ENCODE measurements at places on chromosomes 7 and 10.
A peak's percentile ranks its signal among the peaks of the same experiment; 100 is the strongest.

DNA sequence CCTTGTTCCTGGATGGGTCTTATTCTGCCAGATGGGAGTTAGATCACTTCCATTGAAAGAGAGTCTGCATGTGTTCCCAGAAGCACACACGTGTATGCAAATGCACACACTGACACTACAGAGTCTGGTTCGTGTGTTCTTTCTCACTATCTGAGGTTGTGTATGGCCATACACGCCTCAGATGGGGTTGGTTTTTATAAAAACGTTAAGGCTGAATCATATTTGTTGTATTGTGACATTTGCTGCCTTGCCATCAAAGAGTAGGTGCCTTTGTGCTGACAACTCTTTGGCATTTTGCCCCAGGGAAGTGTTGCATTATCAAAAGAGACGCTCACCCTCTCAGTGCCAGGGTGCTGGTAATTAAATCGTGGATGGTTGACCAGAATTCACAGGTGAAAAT is 37.7 kb upstream of the HDAC9 start:
- no peak for DNase-seq

- no peak for DNase-seq
These were observed 10.0 kb downstream of the SFTPD start for GRCh38 chr10:79938728-79939406.

- DNase-seq, result no peak
These were observed 73.0 kb downstream of the PLXDC2 start for GRCh38 chr10:19889256-19889655.

- DNase-seq, result no peak
These were observed 13.3 kb upstream of the CPXM2 start for GRCh38 chr10:123904834-123905409.

- DNase-seq, result no peak
These were observed 19.2 kb upstream of the C10orf67 start for GRCh38 chr10:23363793-23364135.

- DNase-seq, result no peak
These were observed 14.2 kb downstream of the TFR2 start for GRCh38 chr7:100627238-100627549.

DNA sequence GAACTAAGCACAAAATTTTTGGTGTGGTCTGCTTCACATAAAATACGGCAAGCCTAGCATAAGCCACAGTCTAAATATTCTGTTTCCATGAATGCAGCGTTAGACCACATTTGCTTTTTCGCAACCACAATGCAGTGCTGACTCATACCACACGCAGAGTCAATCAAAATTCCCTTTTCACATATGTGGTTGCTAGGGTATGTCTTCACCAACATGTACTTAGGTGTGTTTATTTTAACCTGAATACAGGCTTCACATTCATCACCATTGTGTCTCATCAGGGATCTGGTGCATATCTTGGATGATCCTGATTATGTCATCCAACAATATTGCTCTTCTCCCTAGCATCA is 90.8 kb downstream of the CHN2 start:
- DNase-seq, result no peak

- DNase-seq, result no peak
These were observed 1.2 kb downstream of the AGFG2 start for GRCh38 chr7:100540073-100540723.

DNA sequence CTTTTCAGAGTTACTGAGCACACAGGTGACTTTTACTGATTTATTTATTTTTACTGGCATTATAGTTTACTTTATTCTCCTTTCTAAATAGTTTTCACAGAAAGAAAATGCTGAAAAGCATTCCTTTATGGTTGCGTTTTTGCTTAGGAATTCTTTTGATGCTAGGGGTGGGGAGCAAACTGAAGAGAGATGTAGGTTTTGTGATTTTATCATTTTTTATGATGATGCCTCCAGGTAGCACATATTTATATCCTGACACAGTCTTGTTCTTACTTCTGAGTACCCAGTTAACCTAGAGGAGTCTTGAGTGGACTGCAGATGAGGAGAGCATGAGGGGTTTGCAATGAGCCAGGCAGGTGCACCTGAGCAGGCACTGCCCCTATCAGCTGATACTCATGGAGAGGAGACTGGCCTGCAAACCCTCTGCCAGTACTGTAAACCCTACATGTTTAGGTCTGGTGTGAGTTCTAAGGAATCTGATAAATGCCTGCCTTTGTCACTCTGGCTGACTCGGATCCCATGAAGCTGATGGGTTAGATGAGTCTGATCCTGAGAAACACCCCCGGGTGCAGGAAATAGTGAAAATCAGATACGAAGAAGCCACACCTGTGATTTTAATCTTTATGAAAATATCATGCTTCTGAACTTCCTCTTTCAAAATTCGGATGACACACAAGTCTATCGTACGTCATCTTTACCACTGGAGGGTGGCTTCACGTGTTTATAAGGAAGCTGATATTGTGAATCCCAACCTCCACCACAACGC is 302.9 kb downstream of the WDR37 start:
- DNase-seq, result no peak

DNA sequence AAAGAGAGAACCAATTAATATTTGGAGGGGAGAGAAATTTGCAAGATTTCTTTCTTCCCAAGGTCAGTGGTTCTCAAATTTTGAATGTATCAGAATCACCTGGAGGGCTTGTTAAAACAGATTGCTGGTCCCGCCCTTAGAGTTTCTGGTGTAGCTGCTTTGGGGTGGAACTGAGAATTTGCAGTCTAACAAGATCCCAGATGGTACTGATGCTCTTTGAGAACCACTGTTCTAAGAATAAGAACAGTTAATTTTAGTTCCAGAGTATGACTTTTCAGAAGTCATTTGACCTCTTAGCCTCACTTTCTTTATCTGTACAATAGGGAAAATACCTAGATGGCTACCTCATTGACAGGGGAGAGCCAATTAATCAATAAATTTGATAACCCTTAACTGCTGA is 161.6 kb downstream of the PRKG1 start:
- no peak for DNase-seq

DNA sequence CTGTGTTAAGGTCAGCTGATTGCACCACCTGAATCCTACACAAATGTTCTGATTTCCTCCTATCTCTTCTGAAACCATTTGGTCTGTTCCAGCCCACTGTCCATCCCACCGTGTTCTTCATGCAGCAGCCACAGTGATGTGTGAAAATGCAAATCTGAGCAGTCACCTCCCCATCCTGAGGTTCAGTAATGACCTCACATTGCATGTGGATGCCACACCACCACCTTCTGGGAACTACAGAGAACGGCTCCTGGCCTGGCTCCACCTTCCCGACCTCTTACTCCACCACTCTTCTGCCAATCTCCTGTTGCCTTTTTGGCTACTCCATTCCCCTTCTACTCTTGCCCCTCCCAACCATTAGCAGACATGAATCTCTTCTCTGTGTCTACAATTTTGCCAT is 244.4 kb downstream of the TNS3 start:
- DNase-seq, result peak; percentile 68

DNA sequence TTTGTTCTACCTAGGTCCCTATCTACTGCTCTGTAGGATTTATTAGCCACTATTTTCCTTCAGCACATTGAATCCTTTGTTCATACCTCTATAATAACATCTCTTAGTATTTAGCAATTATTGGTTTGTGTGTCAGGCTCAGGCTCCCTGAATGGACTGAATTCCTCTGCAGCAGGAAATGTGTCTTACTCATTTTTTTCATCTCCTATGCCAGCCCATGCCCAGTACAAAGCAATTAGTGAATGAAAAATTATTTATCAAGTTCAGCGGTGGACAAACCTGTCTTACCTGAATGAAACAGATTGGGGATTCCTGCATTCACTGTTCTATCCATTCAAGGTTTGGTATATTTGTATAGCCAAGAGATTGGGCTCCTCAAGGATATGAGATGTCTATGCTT is 53.7 kb downstream of the C1GALT1 start:
- DNase-seq, result no peak

DNA sequence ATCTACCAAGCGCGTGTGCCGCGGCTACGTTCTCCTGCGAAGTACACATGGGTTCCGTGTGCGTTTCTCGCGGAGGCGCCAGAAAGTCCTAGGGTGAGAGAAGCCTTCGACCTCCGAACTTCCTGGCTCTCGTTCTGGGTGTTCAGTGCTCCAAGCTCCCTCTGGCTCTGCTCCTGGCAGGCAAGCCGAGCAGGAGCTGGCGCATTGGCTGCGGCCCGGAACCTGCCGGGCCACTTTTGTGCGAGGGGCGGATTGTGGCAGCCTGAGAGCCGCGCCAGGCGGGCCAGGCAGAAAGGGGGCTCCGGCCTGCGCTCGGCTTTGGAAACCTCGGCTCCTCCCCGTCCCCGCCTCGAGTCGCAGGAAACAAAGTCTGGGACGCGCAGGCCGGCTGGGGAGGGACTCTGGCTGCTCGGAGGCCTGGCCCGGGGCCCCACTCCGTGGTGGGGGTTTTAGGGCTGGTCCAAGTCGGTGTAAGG is 9.6 kb downstream of the EMX2 start:
- peak; percentile 78 for DNase-seq

DNA sequence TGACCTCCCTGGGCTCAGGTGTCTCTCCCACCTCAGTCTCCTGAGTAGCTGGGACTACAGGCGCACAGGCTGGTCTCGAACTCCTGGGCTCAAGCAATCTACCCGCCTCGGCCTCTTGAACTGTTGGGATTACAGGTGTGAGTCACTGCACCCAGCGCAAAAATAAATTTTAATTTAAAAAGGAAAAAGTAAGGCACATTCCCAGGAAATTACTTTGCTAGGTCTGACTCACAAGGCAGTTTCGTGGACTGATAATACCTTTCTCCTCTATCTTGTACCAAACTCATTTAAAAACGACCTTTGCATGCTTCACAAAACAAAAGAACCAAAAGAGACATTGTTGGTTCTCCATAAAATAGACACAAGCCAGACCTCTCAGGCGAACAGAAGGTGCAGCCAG is 29.7 kb downstream of the PARP12 start:
- no peak for DNase-seq

DNA sequence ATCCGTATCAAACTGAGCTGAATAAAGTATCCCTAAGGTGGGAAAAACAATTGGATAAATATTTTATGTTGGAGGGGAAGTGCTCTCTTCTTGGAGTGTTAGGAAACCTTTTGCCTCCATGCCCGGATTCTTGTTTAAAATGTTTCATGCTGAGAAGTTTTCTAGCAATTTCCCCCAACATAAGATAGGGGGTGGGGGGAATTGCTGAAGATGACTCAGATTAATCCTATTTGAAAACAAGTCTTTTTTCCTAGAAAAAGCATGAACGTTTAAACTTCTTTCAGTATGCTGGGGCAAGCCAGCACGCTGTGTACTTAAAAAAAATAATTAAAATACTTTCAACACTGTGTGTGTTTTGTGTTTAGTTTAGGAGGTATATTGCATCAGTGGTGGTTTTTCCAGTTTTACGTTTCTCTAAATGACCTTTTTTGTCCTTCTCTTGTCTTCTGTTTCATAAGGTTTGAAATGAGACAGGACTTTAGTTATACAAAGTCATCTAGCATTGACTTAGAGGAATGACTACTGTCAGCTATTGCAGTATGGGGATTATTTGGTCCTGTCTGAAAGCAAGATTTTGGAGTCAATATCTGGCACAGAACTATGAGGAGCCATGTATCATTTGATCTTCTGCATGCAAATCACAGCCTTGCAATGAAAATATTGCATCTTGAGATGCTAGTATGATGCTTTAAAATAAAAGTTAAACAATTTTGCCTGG is 295.9 kb downstream of the GATA3 start:
- DNase-seq, result no peak

GRCh38 chr10:43839973-43840372 is 191.3 kb upstream of the ZNF32 start:
- no peak for DNase-seq

GRCh38 chr10:104113376-104113956 is 8.5 kb upstream of the SFR1 start:
- DNase-seq, result no peak

DNA sequence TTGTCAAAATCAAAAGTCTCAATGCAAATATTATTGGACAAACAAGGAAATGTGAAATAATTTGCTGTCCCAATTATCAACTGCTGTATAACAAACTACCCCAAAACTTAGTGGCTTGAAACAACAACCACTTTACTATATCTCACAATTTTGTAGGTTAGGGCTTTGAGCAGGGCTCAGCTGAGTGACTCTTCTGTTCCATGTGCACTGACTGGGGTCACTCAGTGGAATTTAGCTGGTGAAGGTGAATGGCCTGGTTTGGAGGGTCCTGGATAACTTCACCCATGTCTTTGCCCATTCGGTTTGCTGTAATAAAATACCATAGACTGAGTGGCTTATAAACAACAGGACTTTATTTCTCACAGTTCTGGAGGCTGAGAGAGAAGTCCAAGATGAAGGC is 3.7 kb upstream of the GSDME start:
- DNase-seq, result no peak

GRCh38 chr7:148481971-148482626 is 108.5 kb upstream of the C7orf33 start:
- DNase-seq, result peak; percentile 89

DNA sequence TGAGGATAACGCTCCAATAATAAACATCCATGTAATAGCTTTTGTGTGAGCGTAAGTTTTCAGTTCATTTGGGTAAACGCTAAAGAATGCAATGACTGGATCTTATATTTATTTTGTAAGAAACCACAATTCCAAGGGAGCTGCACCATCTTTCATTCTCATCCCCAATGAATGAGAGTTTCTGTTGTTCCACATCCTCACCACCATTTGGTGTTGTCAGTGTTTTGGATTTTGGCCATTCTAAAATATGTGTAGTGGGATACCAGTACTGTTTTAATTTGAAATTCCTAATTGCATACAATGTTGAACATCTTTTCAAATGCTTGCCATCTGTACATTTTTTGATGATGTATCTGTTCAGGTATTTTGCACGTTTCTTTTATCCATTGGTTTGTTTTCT is 50.9 kb upstream of the SEMA3D start:
- DNase-seq, result no peak

DNA sequence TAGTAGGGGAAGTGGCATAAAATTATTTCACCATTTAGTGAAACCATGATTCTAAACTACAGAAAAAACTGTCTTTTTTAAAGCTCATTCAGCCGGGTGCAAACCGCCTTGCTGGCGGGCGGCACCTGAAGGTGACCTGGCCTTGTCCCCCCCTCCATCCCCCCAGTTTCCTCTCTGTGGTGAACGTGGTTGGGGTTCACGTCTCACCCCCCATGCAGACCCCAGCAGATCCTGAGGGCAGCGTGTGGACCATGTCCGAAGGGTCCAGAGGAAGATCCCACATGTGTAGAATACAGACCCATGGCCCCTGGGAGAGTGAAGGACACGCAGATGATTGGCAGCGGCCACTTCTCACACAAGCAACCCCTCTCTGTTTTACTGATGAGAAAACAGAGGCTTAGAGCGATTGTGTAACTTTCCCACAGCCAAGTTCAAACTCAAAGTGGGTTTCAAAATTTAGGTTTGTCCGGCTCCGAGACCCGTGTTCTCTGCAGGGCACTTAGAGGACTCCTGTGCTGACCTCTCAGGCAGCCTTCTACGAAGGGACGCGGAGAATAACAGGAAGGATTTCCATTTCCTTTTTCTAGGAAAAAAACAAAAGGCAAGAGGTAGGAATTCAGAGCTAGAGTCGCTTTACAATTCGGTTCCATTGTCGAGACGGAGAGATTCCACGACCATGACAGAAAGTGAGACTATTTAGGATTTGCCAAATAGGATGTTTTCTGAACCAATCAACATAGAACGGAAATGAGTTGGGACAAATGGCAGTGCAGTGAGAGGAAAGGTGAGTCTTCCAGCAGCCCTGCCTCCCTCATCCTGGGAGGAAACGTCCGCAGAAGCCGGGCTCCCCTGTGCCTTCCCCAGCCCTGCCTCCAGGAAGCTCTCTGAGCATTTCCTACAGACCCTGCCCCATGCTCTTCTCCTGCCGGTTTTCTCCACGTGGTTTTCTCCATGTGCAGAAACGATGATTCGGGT is 67.6 kb upstream of the PITRM1 start:
- DNase-seq, result no peak

- no peak for DNase-seq
These were observed 84.2 kb downstream of the STRA8 start for GRCh38 chr7:135317676-135318325.
